GM12865 (cell line): ENCODE measurements at places on chromosomes 11 and 22.

DNA sequence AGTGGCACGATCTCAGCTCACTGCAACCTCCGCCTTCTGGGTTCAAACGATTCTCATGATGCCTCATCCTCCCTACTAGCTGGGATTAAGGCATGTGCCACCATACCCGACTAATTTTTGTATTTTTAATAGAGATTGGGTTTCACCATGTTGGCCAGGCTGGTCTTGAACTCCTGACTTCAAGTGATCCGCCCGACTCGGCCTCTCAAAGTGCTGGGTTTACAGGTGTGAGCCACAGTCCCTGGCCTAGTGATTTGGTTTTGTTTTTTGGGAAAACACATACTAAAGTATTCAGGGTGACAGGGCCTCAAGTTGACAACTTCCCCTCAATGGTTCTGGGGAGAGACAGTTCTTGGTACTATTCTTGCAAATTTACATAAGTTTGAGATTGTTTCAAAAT is 22.1 kb downstream of the TNRC6B start:
- DNase-seq: no peak

DNA sequence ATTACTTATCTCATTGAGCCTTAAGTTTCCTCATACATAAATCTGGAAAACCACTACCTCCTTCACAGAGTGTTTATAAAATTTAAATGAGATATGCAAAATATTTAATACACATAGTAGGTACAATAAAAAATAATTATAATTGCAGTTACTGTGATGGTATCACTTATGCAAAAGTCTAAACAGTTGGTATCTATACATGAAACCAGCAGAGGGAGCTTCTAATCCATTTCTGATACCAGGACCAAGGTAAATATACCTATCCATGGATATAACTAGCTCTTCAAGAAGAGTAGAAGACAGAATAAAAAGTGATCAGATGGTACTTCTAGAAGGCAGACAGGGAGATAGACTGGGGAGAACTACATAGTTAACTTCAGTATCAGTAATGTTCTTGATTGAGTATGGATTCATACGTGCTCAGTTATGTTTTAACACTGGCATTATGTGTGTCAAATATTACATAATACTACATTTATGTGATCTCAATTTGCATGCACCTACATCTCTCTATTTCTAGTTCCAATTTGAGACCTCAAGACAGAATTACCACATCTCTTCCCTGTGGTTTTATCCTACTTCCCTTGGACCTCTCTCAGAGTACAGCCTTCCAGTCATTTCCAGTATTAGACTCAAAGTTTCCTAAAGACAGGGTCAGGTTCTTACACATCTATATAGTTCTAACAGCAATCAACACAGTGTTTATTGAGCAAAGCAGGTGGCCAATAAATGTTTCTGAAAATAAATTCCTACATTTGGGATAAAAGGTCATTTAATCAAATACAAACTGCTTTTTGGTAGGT is 13.7 kb upstream of the TSG101 start:
- DNase-seq: peak; percentile 32

DNA sequence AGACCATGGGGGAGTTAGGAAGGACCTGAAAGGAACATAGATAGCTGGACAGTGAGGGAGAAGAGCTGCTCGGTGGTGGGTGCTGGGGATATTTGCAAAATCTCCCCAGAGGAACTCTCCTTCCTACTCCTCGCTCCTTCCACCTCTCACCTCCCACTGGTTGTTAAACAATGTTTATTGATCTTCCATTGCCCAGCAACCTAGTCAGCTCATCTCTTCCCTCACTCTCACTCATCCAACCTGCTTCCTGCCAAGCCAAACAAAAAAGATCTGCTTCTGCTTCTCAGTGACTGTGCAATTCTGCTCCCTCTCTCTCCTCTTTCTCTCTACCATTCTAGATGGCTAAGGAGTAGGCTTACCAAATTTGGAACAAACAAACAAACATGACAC is 115.0 kb downstream of the SLC1A2 start:
- peak; percentile 26 for DNase-seq

DNA sequence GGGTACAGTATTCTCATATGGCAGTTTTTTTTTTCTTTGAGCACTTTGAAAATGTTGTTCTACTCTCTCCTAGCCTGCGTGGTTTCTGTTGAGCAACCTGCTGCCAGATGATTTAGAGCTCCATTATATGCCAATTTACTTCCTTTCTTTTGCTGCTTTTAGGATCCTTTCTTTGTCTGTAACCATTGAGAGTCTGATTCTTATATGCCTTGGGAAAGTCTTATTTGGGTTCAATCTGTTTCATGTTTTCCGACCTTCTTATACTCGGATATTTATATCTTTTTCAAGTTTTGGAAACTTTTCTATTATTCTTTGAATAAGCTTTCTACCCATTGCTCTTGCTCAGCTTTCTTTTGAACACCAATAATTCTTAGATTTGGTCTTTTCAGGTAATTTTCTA is 138.1 kb upstream of the RAG2 start:
- no peak for DNase-seq

- DNase-seq: no peak
Measured at GRCh38 chr22:48844056-48844675, 983.5 kb downstream of the BRD1 start.

DNA sequence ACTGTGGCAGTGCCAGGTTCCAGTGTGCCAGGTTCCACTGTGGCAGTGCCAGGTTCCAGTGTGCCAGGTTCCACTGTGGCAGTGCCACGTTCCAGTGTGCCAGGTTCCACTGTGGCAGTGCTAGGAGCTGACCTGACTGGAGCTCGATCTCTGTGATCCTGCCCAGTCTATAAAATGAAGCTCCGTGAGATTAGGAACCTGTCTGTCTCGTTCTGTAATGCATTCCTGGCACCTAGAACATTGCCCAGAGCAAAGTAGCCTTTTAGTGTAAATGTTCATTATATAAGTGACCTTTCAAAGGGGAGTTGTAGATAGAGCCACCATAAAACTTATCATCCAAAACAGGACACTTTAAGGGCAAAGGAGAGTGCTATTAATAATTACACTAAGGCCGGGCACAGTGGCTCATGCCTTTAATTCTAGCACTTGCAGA is 36.0 kb downstream of the ART5 start:
- DNase-seq: no peak

DNA sequence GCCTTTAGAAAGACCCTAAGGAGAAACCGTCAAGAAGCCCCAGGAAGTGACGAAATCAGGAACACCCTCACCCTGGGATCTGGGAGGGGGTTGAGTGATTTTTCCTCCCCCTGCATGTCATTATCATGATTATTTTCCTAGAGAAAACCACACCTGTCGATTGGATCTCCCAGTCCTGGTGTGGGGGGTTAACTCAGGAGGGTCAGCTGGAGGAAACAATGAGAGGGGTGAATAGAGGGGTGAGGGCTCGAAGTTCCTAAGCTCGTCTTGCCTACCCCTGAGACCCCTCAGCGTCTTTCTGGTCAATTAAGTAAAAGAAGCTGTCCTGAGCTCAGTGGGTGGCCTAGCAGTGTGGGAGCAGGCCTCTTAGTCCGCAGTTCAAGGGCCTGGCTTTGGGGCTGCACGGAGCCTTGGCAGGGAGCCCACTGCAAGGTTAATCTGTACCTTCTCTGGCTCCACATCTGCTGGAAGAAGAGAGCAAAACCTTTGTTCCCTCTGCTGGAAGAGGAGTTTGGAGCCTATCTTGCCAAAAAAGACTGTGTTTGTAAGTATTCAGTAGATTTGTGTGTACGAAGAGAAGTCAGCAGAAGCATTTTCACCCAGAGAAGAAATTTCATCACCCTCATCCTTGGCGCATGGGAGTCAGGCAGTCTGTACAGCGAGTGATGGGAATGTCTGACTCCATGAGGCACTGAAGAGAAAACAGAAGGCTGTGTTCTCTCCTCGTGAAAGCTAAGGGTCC is 34.2 kb upstream of the FTH1 start:
- DNase-seq: no peak

DNA sequence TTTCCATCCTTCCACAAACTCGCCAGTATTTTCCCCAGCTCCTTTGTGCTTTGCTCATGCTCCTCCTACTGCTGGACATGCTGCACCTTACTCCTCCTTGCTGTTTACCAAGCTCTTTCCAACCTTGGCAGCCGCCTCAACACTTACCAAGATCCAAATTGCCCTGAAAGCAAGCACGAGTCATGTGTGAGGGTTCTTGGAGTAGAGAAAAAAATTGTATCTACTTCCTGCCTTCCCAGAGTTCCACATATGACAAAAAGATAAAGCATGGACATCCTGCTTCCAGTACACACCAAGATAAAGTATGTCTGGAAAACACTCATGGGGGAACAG is 767.5 kb downstream of the NTM start:
- no peak for DNase-seq

DNA sequence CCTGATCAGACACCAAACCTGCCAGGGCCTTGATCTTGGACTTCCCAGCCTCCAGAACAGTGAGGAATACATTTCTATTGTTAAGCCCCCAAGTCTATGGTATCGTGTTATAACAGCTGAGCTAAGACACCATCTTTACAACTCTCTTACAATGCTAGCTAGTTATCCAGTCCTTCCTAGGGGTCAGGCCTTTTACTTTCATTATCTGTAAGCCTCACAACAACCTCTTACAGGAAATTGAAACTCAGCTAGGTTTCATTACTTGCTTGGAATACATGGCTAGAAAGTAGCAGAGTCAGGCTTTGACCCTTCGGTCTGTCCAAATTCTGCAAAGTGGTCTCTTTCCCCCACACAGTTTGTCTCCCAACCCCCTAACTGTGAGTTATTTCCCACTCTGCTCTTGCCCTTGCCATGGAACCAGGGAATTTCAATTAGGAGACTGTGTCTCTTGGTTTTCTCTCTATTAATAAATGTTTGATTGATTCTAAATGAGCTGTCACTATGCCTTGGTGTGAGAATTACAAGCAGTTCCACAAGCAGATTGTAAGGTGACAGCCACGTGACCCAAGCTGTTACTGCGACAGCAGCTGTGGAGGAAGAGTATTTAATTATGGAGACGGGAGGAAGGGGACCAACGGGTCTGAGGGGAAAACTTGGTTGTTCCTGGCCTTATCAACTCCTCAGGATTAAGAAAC is 38.4 kb upstream of the CLMP start:
- peak; percentile 63 for DNase-seq

- peak; percentile 70 for DNase-seq
Measured at GRCh38 chr22:31616315-31616980, 45.6 kb downstream of the PISD start.

DNA sequence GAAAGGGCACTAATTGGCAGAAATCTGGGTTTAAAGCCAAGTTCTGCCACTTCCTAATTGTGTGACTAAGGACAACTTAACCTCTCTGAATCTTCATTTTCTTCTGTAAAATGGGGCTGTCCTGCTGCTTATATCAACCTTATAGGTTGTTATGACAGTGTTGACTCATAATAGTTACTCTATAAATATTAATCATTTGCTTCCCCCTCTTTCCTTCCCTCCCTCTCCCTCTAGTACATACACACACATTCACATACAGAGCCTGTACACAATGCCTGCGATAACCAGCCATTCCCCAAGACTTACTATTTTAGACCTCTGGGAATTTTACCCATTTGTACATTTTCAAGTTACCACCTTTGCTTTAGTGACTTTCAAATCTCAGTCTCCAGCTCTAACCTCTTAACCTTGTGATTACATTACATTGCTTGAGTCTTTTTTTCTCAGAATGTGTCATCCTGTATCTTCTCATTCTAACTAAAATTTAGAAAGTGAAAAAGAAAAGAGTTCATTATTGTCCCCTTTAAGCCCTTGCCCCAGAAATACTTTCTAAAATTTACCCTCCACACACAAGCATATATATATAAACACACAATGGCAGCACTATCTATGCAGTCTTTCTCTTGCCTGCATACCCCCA is 31.9 kb downstream of the GDPD4 start:
- DNase-seq: no peak

DNA sequence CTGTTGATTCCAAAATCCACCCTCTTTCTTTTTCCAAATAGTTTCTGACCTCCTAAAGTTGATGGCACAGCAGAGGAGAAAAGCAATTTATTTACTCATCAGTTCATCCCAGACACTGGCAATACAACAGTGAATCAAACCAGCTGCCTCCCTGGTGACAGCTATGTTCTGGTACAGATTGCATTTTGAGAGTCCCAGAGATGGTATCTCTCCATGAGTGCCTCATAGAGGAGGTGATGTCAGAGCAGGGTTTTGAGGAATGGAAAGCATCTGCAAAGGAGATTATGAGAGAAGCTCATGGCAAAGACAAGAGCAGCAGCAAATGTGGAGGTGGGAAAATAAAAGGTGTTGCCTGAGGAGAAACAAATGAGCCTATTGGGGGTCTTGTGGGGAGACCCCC is 377.2 kb downstream of the MN1 start:
- DNase-seq: no peak

- DNase-seq: no peak
Measured at GRCh38 chr11:119166368-119167076, 2.0 kb upstream of the NLRX1 start.

DNA sequence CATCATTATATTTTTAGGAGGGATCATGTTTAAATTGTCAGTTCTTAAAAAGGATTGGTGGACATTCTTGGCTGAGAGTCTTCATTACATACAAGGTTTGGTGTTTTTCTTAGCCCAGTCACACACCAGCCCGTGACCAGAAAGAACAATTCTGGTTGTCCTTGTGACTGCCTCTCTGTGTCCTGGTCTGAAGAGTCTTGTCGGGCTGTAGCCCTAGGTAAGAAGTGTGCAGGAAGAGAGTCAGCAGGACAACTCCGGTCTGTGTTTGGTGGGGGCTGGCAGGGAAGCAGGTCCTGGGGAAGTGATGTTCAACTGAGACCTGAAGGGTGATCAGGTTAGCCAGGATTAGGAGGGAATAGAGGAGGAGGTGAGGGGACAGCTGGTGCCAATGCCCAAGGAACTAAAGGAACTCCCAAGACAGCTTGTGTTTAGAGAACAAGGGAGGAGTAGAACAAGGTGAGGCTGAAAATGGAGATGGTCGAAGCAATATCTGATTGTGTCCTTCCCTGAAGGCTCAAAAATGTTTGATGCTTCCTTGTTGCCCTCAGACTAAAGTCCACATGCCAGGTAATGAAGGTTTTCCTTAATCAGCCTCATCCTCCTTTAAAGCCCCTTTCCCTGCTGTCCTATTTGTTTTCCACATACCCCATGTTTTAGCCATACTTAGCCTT is 65.3 kb upstream of the ADORA2A start:
- no peak for DNase-seq

DNA sequence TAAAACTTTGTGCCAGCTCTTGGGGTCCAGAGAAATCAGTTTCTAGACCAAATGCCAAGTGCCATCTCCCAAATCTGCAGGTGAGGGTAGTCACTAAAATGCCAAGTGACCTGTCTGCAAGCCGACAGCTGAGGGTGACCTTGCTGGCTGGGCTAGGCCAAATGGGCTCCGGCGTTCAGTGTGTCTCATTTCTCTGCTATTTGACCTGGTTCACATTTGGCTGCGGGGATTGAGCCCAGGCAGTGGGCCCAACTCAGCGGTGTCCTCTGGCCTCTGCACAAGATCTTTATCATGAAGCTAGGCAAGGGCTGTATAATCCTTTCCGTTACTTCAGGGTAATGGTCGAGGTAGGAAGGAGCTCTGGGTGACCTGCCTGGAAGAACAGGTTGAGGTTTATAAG is 87.5 kb downstream of the SNX19 start:
- DNase-seq: no peak
